ENCODE measurements at places on chromosomes 4 and X. TPM values are rescaled to one million over a fixed set of nuclear protein-coding genes. Genes with fewer than 3 reads are reported as not detected.

The ETDC gene
- total RNA-seq: not detected

The SPIN2A gene
- 1.5 TPM for total RNA-seq

The SLC25A4 gene
- 119 TPM for total RNA-seq

The TLR10 gene
- total RNA-seq: 1.1 TPM

The TGIF2LX gene
- total RNA-seq: not detected

DNA sequence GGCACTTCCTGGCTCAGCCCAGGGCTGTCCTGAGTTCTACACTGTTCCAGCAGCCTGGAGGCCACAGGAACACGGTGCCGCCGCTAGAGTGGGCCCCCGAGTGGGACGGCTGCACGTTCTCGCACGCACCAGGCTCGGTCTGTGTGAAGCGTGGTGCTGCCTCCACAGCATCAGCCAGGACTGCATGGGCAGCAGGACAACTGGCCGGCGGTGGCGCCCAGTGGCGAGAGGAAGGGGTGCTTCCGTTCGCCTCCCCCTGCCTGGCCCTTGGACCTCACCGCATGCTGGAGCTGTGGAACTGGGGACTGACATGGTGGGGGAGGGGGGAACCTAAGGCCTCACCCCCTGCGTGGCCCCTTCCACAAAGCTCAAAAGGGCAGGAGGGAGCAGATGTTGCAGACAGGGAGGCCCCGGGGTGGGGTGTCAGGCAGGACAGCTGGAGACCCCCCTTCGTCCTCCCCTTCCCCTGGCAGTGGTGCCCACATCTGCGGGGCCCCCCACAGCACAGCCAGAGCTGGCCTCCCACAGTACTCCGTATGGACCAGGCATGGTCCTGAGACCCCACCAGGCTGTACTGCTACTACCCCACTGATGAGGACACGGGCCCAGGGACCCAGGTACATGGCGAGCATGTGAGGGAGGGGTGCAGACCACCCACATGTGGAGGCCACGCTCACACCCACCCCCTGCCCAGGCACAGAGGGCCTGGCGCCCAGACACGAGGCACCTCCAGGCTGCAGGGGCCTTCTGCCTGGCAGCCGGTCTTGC is 58.5 kb downstream of the ACOX3 start:
- peak; percentile 33 for DNase-seq

- no peak for DNase-seq
Observed at GRCh38 chr4:80257851-80258250, 8.6 kb upstream of the FGF5 start.

- no peak for DNase-seq
Observed at GRCh38 chr4:183014361-183015084, 84.5 kb upstream of the WWC2 start.

GRCh38 chrX:68072041-68072440 is 361.3 kb downstream of the OPHN1 start:
- DNase-seq: no peak

DNA sequence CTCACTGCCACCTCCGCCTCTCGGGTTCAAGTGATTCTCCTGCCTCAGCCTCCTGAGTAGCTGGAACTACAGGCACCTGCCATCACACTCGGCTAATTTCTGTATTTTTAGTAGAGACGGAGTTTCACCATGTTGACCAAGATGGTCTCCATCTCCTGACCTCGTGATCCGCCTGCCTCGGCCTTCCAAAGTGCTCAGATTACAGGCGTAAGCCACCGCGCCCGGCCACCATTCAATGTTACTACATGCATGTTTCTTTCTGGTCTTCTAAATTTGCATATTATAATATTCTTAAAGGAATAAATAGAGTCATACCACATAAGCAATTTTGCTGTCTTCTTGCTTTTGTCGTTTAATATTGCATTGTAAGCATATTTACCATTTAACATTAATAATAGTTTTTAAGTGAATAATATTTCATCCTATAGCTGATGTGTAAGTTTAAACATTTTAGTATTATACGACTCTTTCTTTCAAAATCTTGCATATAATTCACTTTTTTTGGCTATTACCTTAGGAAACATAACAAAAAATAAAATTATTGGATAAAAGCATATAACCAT is 1270.4 kb downstream of the ADGRL3 start:
- DNase-seq: no peak

DNA sequence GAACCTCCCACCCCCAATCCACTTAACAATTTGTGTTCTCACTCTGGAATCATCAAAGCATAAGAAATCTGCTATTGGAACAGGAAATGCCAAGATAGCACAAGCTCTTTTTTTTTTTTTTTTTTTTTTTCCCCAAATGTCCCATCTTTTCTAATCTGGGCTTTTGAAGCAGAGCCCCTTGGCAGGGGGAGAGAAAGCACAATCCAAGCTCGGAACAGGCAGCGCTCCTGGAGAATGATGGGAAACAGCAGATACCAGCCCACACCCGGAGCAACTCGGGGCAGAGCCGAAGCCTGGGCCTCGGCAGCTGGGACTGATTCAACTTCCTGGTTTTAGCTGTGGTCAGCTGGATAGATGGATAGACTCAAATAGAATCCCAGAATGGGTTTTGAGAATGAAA is 235.1 kb downstream of the QDPR start:
- DNase-seq: peak; percentile 80

- no peak for DNase-seq
Observed at GRCh38 chrX:140434347-140434746, 70.5 kb downstream of the SOX3 start.

DNA sequence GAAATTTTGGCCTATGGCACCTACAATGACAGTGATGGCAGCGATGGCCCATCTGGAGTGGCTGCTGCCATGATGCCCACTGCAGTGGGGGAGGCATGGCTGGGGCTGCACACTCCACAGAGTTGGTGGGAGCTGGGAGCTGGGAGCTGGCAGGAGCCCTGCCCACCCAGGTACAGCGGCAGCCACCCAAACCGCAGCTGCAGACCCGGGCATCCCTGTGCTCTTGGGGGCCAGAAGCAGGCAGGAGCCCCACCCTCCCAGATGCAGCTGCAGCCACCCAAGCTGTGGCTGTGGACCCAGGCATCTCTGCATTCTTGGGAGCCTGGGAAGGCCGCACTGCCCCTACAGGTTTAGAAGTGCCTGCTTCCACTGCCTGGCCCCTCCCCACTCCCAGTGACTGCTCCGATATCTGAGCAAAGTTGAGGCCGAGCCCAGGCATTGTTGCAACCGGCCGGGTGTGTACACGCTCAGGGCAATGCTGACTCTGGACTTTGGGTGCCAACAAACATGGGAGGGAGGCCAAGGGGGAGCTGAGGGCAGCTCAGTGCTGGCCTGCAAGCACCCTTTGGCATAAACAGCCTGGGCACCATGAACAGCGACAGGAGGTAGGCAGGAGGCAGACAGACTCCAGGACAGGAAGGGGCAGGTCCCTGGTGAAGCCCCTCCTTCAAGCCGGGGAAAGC is 82.8 kb downstream of the PPP4R3C start:
- DNase-seq: no peak

DNA sequence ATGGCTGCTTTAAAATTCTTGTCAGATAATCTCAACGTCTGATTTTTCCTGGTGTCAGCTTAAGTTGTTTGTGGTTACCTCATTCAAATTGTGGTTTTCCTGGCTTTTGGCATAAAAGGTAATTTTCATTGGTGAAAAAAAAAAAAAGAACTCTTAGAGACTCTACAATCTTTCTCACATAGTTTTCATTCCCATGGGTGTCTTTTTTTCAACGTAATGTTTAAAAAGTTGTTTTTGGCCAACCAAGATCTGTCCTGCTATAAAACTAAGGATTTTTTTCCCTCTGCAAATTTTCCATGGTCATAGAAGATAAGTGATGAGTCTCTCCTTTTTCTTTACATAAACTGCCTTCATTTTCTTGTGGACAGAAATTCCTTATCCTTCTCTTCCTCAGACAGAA is 28.9 kb upstream of the RPS6KA6 start:
- DNase-seq: no peak

- DNase-seq: no peak
Observed at GRCh38 chrX:41789374-41789773, 65.4 kb downstream of the GPR82 start.

- DNase-seq: no peak
Observed at GRCh38 chr4:98634061-98634460, 24.4 kb downstream of the TSPAN5 start.

GRCh38 chr4:29336861-29337260 is 1383.3 kb upstream of the PCDH7 start:
- no peak for DNase-seq

DNA sequence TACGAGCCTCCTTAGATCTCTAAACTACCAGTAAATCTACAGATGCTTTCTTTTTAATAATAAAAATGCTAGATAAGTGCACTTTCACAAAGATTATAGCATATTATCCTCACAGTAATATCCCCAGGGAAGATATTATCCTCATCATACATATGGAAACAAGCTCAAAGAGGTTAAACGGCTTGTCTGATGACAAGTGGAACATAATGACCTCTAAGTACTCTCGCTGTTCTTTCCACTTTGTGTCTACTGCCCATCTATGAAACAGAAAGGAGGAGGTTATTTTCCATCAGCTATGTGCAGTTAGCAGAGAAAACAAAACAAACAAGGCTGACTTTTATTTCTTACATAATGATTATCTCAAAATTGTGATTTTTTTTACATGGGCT is 42.8 kb upstream of the PRDM8 start:
- DNase-seq: no peak

- DNase-seq: peak; percentile 2
Observed at GRCh38 chr4:6027392-6027791, 9.2 kb upstream of the C4orf50 start.

DNA sequence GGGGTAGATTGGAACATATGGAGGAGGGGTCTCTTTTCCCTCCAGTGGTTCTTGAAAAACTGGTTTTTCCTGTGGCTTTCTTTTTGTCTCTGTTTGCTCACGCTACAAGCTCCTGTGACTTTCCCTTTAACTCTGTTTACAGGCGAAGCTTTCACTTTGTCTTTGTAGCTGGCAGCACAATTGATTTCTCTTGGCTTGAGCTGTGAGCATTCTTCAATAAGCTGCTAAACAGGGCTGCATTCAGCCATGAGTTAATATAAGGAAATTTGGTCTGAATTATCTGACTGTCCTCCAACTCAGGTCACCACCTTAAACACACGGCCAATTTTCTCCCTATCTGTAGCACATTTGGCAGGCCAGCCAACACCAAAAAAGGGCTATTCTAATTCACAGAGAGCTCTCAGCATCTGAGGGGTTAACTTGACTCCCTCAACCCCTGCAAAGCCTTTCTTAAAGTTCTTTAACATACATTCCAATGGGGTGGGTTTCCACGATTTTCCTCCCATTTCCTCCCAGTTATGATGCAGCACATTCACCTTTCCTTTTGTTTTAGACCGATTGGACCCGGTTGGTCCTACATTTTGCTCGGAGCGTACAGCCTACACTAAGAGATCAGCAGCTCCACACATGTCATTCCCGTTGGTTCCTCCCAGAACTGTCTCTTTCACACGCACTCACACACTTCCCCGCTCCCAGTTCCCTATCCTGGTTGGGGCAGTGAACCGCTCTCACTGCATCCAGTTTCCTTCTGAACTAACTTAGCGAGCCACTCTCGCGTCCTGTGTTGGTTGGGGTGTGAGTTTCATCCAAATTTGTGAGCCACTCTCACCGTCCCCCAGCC is 45.4 kb downstream of the UGT2A3 start:
- peak; percentile 53 for DNase-seq

DNA sequence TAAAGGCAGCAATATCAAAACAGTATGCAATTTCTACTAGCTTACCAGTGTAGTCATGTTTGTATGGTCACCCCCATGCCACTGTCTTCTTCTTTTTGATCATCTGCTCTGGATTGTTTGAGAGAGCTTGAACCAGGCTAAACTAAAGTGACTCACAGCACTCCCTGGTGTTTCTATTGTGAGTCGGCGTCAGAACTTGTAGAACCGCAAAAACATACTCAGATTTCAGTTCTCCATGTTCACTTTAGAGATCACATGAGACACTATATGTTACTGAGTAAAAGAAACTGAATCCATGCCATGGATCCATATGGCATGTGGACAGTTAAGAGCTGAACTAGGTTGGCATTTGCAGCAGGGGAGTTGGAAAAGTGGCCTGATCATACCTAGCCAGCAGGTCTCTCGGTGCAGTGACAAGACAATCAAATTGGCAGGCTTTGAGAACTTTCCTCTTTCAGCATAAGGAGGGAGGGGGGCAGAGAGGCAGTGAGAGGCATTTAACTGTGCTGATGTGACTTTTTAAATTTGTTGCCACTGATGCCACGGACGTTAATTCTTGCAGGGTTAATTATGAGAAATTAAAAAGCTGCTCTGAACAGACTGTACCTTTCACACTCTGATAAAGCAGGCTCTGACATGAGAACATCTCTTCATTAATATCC is 88.4 kb downstream of the AFF2 start:
- no peak for DNase-seq

GRCh38 chr4:80070880-80071603 is 2.0 kb downstream of the ANTXR2 start:
- no peak for DNase-seq

Data from aorta (tissue), 5 donors.